NCI-H1694 treated with DMSO at 0.1 percent for 48 hours (cell line): ENCODE measurements at places on chromosomes 6 and 20.

GRCh38 chr20:62350629-62351422 lies 16.3 kb downstream of the LAMA5 start:
- no peak for DNase-seq

DNA sequence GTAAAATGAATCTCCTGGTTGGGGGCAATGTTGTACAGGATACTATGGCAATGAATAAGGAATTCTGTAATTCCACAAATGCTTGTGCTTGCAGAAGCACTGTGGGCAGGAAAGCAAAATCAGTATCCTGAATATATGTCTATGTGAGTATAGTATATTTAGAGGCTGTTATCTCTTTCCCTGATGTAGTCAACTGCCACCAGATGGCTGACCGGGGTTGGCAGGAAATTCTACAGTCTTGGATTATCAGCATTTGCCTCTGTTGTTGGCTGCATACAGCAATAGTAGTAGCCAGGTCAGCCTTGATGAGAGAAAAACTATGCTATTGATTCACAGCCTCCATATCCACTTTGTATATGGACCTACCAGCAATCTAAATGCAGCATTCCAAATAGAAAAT lies 425.1 kb upstream of the JAG1 start:
- DNase-seq, result no peak

GRCh38 chr20:62888910-62889309 lies 27.3 kb upstream of the TCFL5 start:
- DNase-seq, result no peak

GRCh38 chr6:47262231-47262630 lies 47.5 kb downstream of the TNFRSF21 start:
- DNase-seq, result no peak

GRCh38 chr6:7671581-7671980 lies 54.3 kb upstream of the BMP6 start:
- no peak for DNase-seq

- no peak for DNase-seq
Measured at GRCh38 chr6:157860505-157860991, 37.5 kb downstream of the SNX9 start.

- DNase-seq, result no peak
Measured at GRCh38 chr6:70176842-70177550, 125.9 kb downstream of the COL9A1 start.
